ENCODE measurements at places on chromosomes 16 and 17. TPM values are rescaled to one million over a fixed set of nuclear protein-coding genes. Genes with fewer than 3 reads are reported as not detected.

The MRPS7 gene
- total RNA-seq, result 169 TPM

The EIF4A3 gene
- total RNA-seq, result 229 TPM

The ACSF2 gene
- total RNA-seq, result 12.4 TPM

The SGCA gene
- total RNA-seq, result 1.6 TPM

The LYRM9 gene
- 1.9 TPM for total RNA-seq

The SAP30BP gene
- total RNA-seq, result 132 TPM

All from A549 treated with AZD2906 at 1 μM for 4 hours (cell line).